Spinal cord (tissue), 10 donors: ENCODE measurements at places on chromosomes 12 and 14. TPM values are rescaled to one million over a fixed set of nuclear protein-coding genes. Genes with fewer than 3 reads are reported as not detected.

TMTC1 gene
- 40.8 TPM for total RNA-seq

KRT2 gene
- total RNA-seq: 0.30 TPM

GRCh38 chr14:71398450-71398849 lies 491.2 kb downstream of the PCNX1 start:
- DNase-seq: no peak
- H3K27ac ChIP-seq: no peak overlapping the region
- no peak overlapping the region for H3K4me3 ChIP-seq
- H3K27me3 ChIP-seq: no peaks in the 10 kb centered on the region
- no peaks in the 10 kb centered on the region for H3K36me3 ChIP-seq

- H3K4me3 ChIP-seq: no peak overlapping the region
- H3K4me1 ChIP-seq: peaks cover 4% of the 10 kb centered on the region
- DNase-seq: no peak
Observed at GRCh38 chr14:50085570-50086320, 30.6 kb downstream of the VCPKMT start.
